ENCODE measurements at places on chromosomes 6 and 20. TPM values are rescaled to one million over a fixed set of nuclear protein-coding genes. Genes with fewer than 3 reads are reported as not detected.

GRCh38 chr20:20340443-20340842, 27.5 kb upstream of the INSM1 start:
- DNase-seq, result no peak

DNA sequence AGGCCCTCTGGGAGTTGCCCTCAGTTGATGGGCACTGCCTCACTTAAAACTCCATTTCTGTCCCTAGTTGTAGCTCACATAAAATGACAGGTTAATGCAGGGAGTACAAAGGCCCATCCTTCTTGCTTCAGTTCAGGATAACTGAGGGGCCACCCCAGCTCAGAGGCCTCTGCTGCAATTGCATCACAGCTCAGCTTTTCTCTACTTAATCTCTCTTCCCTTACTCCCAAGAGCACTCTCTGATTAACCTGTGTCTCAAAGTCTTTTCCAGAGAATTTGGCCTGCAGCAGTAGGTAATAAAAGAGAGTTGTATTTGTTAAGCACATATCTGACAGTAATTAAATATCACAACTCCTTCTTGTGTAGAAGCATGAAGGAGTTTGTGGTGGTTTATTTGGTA, 40.9 kb upstream of the FLRT3 start:
- DNase-seq, result no peak

DNA sequence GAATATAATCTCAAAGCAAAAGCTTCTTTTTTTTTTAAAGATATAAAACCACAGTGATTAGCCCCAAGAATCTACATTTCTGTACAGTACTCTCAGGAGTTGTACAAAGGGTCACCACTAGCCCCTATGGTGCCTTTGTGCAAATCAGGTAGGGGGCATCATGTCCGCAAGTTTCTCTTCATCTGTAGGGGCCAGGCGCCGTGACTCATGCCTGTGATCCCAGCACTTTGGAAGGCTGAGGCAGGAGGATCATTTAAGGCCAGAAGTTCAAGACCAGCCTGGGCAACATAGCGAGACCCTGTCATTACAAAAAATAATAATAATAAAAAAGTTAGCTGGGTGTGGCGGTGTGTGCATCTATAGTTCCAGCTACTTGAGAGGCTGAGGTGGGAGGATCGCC, 63.9 kb downstream of the ZMYND8 start:
- DNase-seq, result no peak

GRCh38 chr6:18206591-18206990, 51.4 kb downstream of the KDM1B start:
- DNase-seq, result no peak

DNA sequence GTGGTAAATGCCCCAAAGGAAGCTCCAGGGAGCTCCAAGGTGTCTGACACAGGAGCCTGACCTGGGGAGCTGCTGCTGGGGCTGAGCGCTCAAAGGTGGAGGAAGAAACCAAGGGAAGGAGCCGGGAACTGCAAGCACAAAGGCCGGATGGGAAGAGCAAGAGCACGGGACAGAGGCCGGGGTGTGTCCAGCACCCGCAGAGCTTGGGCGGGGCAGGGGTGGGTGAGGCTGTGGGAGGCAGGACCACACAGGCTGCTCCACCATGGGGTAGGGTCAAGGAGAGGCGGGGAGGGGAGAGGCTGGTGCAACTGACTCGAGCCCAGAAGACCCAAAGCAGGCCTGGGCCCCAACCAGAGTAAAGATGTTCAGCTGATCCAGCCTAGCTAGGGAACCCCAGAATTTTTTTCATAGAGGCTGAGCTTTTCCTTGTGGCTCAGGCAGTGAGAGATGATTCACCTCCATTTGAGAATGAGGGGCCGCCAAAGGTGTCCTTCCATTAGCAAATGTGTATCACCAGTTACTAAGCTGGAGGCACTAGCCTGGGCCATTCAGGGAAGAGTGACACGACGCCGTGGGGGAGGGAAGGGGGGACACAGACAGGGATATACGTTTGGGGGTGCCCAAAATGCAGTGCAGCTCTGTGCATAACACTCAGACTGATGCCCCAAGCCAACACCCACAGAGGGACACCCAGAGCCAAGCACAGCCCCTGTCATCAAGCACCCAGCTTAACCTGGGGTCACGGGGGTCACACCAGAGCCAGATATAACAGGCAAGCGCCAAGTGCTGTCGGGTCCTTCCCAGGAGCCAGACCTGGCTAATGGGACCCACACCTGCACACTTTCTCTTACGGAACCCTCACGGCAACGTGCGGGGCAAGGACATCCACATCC, 21.3 kb upstream of the TLDC2 start:
- DNase-seq, result no peak

RPS10 gene
- 716 TPM for total RNA-seq

Measured in cerebellum (tissue), 4 donors.